ENCODE measurements at places on chromosomes 1 and 21.

DNA sequence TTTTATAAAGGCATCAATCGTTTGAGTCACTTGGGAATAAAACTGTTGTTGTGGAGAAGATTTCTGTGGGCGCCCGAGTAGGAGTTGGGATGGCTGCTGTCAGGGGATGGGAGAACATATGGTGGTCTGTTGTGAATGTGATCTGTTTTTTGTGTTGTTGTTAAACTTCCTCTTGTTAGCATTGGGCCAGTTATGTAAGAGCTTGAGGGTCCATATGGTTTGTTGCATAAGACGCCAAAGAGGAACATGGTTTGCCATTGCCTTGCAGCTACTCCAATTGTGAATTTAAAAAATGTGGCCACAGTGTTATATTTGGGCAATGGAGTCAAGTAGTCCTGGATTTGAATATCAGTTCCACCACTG is 136.1 kb upstream of the JUN start:
- no peak for DNase-seq

DNA sequence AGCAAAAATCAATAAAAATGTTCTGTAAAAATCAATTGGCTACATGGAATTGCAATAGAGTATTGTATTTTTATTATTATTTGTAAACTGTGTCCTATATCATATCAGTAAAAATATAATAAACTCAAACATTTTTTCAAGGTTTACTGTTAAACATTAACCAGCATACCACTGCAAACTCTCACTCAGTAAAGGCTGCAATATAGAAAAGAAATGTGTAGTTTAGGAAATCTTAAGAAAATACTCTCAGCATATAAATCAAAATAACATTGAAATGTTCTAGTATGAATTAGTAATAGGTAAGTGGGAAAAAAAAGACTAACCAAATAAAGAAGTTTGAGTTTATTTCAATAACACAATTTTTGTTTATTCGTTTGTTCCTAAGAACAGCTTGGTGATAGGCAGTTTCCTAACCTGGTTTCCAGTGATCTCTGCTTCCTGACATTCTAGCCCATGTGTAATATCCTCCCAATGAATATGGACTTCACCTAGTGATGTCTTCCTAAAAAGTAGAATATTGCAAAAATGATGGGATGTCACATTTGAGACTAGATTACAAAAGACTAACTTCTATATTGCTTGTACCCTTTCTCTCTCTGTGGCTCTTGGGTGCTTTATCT is 870.1 kb downstream of the BRINP3 start:
- DNase-seq: no peak

GRCh38 chr1:153565529-153566374 is at the start of gene S100A2:
S100A2 (minus strand) TSS chr1:153565844; CDS start chr1:153563877, 1,967 bp downstream.
- DNase-seq: no peak

DNA sequence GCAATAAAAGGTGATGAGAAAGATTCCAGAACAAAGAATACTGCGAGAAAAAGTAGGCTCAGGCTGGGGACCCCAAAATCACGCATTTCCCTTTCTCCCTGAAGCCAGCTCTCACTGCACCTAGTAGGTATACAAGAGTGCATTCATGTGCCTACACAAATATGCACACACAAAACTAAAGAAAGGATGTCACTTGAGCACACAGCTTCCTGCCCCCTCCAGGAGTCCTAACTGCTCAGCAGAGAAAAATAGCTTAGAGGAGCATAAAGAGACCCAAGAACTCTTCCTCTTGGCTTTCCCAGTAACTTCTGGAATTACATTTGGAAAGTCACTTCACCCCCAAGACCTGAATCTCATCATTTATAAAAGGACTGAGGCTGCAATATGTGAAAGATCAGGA is 38.0 kb downstream of the JAK1 start:
- DNase-seq: no peak

DNA sequence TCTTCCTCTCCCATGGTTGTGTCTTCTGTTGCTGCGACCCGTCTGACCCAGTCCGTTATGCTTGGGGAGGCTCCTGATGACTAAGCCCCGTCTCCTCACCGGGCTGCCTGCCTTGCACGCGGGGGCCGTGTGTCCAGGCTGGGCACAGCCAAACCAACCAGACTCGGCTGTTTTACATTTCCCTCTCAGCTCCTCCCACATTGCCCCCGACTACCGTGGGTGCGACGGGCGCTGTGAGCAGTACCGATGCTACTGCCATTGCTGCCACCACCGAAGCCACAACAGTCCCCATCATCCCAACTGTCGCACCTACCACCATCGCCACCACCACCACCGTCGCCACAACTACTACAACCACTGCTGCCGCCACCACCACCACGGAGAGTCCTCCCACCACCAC is 46.0 kb upstream of the CNTN2 start:
- DNase-seq: no peak

DNA sequence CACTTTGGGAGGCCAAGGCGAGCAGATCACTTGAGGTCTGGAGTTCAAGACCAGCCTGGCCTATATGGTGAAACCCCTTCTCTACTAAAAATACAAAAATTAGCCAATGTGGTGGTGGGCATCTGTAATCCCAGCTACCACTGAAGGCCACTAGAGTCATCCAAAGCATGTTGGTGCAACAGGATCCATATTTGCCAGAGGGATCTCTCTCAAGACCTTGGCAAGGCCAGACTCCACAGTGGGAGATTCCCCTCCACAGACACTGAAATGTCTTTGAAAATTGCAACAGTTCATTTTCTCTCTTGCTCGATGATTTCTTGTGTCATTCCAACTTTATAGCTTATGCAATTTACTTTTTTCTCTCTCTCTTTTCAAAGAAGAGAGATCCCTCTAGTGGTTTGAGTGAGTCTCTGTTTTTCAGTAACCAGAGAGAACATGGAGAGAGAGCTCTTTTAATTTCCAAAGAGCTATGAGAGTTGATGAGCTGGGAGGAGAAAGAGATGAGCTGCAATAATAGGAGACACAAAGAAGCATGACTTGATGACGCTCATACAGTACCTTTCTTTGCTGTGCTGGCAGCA is 176.8 kb upstream of the USP25 start:
- DNase-seq: no peak

GRCh38 chr1:209063767-209064659 is 519.5 kb upstream of the CAMK1G start:
- no peak for DNase-seq

DNA sequence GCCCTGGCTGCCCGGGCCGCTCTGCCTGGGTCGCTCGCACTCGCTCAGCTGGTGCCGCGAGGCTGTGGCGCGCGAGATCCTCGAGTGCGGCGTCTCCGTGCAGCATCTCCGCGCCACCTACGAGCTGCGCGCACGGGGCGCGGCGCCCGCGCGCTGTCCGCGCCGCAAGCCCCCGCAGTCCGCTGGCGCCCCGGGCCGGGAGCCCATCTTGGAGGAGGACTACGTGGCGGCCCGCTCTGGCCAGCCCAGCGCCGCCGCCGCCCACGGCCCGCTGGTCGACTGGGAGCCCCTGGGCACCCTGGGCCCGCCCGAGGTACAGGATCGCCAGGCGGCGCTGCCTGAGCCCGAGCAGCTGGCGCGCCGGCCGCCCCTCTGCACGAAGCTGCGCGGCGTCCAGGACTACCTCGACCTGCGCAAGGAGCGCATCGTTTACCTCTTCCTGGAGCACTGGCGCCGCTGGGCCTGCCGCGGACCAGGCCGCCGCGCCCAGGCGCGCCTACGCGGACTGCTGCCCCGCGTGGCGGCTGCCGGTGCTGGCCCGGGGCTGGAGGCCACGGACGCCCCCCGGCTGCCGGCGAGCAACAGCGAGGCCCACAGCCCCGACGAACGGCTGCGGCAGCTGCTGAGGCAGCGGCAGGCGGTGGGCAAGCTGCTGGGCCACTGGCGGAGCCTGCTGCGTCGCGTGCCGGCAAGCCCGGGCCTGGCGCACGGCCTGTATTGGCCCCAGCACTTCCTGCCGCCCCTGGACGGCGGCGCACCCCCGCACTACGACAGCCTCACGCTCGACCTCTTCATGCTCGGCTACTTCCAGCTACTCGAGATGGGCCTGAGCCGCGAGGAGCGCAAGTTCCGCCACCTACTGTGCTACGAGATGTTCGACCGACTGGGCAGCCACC is 10.9 kb downstream of the TNFRSF25 start:
- DNase-seq: no peak

- DNase-seq: no peak
Measured at GRCh38 chr1:232308616-232309015, 321.3 kb downstream of the SIPA1L2 start.

DNA sequence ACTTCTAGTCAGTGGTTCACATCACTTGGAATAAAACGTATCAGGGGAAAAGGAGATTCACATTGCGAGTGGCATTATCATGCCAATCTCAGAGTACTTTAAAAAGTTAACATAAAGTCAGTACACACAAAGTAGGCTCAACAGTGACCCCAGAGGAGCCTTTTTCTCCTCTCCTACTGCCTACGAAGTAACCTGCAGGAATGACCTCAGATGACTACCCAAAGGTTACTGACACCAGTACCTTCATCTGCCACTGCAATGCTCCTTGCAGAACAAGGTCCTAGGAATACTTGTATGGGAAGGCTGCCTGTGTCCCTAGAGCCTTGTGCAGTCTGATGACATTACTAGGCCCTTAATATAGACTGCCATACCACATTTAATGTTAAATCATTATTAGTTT is 389.8 kb upstream of the LYPLAL1 start:
- DNase-seq: no peak

- DNase-seq: no peak
Measured at GRCh38 chr1:203216274-203217138, 13.0 kb downstream of the CHIT1 start.

DNA sequence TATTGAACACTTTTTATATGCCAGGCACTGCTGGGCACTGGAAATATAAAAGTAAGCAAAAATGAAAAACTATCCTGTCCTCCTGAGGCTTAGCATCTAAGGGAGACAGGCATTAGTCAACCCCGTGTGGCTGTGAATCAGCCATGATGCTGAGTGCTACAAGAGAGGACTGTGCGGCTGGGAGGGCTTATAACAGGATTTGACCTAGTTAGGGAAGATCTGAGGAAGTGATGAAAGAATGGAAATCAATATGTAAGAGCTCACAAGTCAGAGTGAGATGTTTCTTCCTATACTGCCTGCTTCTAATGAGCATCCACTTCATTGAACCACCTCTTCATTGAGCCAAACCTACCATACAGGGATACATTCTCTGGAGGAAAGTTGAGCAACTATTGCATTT is 15.1 kb downstream of the TRIM45 start:
- no peak for DNase-seq

- DNase-seq: no peak
Measured at GRCh38 chr1:53367503-53368313, 39.8 kb upstream of the LRP8 start.

- no peak for DNase-seq
Measured at GRCh38 chr1:164562061-164562460, 3.1 kb downstream of the PBX1 start.

DNA sequence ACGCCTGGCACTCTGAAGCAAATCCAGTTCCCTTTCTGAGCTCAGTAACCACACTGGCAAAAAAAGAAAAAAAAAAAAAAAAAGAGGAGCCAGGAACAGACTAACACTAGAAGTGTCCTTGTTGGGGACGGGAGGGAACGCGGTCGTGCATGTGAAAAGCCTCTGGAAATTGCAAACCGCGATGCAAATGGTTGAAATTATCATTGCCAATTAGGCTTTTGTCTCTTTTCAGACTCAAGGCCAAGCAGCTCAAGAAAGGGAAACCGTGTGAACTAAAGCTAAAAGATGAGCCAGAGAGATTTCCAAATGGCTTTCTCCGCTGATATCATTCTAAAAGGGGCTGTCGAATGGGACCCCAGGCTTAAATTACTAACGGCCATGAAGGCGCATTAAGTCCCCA is 13.5 kb downstream of the TRABD2B start:
- no peak for DNase-seq

DNA sequence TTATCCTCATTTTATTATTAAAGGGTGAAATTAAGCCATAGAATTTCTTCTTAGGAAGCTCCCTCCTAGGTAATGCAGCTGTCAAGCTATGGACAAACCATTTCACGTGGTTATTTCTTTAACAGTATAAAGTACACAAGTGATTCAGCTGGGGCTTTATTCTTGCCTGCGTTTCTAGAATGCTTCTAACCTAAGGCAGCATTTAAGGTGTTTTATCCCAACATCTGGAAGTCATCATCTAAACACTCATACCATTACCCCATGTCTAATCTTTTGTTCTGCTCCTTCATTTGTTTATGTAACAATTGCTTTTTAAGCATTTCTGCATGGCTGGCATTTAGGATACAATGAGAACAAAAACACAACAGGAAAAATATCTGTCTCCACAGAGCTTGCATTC is 829.2 kb upstream of the ADAMTS5 start:
- DNase-seq: no peak

- no peak for DNase-seq
Measured at GRCh38 chr1:4119516-4120220, 219.6 kb upstream of the C1orf174 start.

GRCh38 chr1:31397360-31398095 is 15.5 kb upstream of the SERINC2 start:
- no peak for DNase-seq

- DNase-seq: no peak
Measured at GRCh38 chr1:14894811-14895560, 258.6 kb upstream of the TMEM51 start.

DNA sequence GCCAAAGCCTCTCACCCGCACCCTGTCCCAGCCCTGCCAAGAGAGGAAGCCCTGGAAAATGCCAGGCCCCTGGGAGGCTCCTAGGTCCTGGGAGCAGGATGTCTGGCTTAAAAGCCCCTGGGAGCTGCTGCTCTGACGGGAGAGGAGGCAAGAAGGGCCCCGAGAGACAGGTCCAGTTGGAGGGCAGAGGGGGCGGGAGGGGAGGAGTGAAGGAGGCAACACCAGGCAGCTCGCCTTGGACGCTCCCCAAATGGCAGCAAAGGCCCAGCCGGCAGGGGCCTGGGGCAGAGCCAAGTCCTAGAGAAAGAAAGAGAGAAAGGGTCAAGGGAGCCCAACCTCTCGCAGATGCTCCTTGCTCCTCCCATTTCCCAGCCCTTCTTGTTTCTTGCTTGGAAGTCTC is 6.8 kb downstream of the ETV3L start:
- DNase-seq: no peak

DNA sequence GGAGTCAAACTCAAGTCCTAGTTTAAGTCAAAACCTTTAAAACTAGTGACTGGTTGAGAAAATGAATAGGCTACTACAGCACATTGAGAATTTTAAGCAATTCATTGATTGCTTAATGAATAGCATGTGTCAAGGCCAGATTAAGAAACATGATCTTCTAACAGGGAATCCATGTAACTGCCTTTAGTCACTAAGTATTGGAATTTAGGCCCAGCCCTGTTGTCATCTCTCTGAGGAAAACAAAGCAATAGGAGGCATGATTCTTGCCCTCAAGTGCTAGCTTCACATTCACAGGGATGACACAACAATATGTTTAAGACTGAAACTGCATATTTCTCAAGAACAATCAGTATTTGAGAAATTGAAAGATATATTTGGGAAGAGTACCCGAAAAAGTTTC is 70.0 kb upstream of the PTGS2 start:
- no peak for DNase-seq

GRCh38 chr1:1627261-1627828 is 4.6 kb upstream of the MMP23B start:
- DNase-seq: no peak

GRCh38 chr1:182052355-182052754 is 9.2 kb downstream of the ZNF648 start:
- DNase-seq: no peak

- DNase-seq: no peak
Measured at GRCh38 chr1:236066828-236067386, 2.0 kb upstream of the NID1 start.

- DNase-seq: no peak
Measured at GRCh38 chr1:205709059-205709398, 28.7 kb upstream of the SLC45A3 start.

Data from NCI-H524 treated with DMSO at 0.1 percent for 48 hours (cell line).